ENCODE measurements at places on chromosomes 3 and 15. TPM values are rescaled to one million over a fixed set of nuclear protein-coding genes. Genes with fewer than 3 reads are reported as not detected.

The PTPN9 gene
- 9.8 TPM for polyA plus RNA-seq

DNA sequence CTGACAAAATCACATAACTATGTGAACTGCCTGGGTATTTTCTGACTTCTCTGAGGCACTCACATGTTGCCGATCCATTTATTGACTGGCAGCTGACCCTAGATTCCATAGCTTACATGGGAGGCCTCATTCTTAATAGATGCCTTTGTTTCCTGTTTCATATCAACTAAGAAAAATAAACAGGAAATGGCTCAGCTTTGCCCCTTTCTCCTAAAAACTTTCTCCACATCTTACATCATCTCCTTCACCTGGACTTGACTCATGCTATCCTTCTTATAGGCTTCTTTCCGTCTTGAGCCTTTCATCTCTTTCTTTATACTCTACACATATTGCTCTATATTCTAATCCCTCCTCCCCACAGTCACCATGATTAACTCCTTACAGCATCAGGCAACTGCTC, 38.0 kb downstream of the TXNRD3 start:
- DNase-seq = no peak

DNA sequence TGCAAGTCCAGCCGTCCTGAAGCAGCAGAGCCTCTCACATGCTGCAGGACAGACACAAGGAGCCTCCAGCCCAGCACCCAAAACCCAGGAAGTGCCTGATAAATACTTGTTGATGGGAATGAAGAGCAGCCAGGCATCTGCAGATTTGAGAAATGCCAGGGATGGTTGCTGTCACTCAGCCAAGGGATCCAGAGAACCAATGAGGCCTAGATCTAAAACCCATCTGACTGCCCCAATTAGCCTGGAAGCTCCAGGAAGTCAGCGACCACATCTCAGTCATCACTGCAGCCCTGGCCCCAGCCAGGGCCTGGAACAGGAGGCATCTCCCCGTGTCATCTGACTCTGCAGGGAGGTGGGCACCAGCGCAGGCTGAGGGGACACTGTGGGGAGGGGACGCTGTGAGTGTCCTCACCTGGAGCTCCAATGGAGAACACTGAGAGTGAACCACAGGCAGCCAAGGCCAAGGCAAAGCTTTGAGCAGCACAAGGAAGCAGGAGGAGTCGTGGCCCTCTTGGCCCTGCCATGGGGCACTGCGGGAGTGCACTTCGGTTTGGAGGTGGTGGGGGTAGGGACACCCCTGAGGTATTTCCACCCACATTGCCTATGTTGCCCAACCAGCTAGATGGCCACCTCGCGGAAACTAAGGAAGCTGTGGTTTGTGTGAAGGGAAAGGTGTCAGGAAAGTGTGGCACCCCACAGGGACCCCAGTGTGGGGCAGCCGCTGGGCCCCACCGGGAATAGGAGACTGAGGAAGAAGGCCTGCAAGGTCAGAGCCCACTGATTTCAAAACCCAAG, 229.5 kb downstream of the VPS13C start:
- no peak for DNase-seq

DNA sequence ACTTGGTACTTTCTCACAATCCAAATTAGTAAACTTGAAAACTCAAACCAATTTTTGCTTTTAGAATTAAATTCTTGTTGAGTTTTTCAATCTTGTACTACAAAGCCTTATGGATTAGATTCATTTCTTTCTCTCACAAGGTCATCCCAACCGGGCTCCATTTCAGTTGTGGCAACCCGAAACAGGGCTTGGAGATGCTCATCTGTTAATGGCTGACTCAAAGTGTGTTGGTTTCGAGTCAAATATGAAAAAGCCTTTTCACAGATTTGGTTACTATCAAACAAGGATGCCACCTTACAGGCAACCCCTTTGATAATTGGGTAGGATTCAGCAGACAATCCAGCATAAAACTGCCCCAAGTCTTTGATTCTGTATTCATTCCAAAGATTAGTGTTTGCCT, 1.8 kb downstream of the EPM2AIP1 start:
- DNase-seq = no peak

The UBA7 gene
- polyA plus RNA-seq = 34.7 TPM
